H54 (cell line): ENCODE measurements at places on chromosomes 3 and 15.
A peak's percentile ranks its signal among the peaks of the same experiment; 100 is the strongest.

GRCh38 chr3:108301695-108302404 lies 5.5 kb downstream of the HHLA2 start:
- DNase-seq, result no peak

GRCh38 chr15:89664441-89665350 lies 9.4 kb upstream of the KIF7 start:
- DNase-seq, result no peak

DNA sequence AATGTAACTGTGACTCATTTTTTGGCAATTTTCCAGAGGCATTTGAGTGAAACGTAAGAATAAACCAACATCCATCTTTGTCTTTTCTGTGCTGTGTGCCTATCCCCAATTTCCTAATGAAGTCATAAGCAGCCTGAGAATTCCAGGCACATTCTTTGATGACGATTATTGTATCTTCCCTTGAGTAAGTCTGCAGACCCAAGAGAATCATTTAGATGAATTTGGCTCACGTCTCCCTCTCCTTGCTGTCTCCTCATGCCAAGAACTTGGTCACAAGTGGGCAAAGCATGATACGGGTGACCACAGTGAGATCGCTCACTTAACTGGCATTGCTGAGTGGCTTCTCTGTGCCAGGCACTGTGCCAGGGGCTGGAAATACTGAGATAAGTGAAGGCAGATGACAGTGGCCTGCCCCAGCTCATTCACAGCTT lies 384.5 kb upstream of the IL12A start:
- DNase-seq, result no peak

- DNase-seq, result no peak
These were observed 44.9 kb downstream of the SCAPER start for GRCh38 chr15:76860201-76860600.

DNA sequence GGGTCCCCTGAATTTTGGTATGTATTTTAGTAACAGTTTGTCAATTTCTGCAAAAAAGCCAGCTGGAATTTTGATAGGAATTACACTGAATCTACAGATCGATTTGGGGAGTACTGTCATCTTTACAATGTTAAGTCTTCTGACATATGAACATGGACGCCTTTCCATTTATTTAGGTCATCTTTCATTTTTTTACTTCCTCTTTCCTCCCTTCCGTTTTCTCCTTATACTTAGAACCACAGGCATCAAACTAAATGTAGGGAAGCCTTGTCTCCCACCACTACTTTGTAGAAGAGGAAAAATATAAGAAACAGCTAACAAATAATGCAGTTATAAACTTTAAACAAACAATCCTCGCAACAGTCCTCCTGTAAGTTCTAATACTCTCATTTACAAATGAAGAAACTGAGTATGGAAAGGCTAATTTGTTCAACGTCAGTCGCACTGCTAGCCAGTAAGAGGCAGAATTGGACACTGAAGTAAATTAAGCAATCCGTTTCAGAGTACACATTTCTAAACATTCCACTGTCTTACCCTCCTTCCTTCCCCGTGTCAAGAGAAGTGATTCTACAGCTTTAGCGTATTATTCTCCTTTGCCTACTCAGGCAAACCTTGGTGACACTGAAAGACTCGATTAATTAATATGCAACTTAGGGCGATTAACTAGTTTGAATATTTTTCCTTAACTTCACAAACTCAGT lies 25.6 kb downstream of the RHOA start:
- no peak for DNase-seq

GRCh38 chr3:194314388-194315068 lies 36.6 kb downstream of the CPN2 start:
- DNase-seq, result no peak

DNA sequence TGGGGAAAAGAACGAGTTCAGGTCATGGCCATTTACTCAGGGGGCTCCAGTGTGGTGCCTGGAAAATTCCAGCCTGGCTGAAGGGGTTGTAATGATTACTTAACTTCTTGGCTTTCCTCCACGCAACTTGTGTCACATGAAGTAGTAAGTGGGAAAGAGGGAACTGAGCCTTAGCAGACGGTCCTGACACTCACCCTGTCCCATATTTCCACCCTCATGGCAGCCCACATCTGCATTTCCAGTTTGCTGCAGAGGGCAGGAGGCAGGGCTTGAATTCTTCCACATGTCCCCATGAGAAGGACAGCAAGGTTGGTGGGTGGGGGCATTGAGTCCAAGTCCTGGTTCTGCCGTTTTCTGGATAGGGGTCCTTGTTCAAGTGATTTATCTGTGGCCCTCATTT lies 7.8 kb upstream of the CAMP start:
- no peak for DNase-seq

- DNase-seq, result no peak
These were observed 248.3 kb downstream of the WDR72 start for GRCh38 chr15:53511175-53511574.

DNA sequence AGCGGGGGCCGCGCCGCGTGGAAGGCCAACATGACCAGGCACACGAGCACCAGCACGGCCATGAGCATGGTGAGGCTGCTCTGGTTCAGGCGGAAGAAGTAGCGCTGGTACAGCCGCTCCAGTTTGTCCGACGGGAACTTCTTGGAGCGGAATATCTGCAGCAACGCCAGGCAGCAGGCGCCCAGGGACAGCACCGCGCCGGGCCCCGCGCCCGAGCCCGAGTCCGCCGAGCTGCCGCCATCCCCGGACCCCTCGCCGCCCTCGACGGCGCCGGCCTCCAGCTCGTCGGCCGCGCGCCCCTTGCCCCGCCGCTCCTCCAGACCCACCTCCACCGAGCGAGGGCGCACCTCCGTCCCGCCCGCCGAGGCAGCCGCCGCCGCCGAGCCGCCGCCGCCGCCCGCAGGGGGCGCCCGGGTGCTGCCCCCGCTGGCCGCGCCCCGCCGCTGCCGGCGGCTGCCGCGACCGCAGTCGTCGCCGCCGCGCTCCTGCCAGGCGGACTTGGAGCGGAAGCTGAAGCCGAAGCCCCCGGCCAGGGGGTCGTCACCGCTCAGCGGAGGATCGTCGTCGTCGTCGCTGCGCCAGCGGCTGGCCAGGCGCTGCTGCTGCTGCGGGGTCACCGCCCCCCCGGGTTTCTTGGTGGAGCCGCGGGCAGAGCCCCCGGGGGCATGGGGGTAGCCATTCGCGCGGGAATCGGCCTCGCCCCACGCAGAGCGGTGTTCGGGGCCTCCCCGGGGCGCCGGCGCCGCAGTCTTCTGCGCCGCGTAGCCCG lies 957 bp downstream of the ADCY5 start:
- DNase-seq, result no peak

DNA sequence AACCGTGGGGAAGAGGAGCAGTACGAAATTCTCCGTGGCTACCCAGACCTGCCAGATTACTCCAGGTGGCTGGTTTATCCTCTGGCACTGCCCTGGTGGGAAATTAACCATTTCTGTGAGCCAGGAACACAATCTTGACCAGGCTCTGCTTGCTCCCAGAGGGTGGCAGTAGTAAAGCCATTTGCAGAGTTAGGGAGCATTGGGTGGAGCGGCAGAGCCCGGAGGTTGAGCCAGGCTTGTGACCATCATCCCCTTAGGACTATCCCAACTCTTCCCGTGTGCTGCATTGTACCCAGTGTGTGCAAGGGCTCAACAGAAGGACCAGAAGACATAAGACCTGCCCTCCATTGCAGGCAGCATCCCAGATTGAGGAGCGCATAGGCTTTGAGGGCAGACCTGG lies 5.3 kb downstream of the KNG1 start:
- DNase-seq, result peak; percentile 28

- no peak for DNase-seq
These were observed 23.8 kb downstream of the TICRR start for GRCh38 chr15:89599021-89599420.

DNA sequence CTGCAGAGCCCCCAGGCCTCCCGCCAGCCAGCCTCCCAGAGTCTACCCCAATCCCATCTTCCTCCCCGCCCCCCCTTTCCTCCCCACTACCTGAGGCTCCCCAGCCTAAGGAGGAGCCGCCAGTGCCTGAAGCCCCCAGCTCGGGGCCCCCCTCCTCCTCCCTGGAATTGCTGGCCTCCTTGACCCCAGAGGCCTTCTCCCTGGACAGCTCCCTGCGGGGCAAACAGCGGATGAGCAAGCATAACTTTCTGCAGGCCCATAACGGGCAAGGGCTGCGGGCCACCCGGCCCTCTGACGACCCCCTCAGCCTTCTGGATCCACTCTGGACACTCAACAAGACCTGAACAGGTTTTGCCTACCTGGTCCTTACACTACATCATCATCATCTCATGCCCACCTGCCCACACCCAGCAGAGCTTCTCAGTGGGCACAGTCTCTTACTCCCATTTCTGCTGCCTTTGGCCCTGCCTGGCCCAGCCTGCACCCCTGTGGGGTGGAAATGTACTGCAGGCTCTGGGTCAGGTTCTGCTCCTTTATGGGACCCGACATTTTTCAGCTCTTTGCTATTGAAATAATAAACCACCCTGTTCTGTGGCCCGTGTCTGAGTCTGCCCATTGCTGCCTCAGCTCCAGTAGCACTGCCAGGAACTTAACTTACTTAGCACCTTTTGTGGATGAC lies 32.2 kb downstream of the PTPN23 start:
- no peak for DNase-seq

DNA sequence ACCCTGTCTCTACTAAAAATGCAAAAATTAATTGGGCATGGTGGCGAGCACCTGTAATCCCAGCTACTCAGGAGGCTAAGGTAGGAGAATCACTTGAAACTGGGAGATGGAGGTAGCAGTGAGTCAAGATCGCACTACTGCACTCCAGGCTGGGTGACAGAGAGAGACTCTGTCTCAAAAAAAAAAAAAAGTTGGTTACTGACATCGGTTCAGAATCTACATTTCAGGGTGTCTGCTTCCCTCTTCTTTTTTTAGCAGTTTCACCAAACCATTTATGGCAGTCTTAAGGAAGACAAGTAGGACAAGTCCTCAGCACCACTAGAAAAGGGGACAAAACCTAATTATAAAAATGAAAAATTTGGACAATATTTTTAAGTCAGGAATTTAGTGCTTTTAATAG lies 3.3 kb upstream of the USP4 start:
- DNase-seq, result no peak

DNA sequence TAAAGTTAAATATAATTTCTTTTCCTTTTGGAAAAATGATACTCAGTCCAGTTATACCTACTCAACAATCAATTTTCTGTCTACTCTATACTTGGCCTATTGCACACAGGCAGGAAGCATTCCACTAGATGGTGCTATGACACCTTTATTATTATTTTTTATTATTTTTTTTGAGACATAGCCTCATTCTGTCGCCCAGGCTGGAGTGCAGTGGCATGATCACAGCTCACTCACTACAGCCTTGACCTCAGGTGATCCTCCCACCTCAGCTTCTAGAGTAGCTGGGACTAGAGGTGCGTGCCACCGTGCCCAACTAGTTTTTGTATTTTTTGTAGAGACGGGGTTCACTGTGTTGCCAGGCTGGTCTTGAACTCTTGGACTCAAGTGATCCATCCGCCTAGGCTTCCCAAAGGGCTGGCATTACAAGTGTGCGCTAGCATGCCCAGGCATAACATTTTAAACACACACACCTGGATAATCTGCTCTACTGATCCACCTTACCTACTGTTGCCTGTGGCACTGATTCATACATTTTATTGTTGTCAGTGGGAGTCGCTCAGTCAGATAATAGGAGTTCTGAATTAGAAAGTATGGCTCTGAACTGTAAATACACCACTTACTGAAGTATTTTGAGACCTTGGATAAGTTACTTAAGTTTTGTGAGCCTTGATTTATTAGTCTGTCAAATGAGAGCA lies 56.2 kb downstream of the EIF3J start:
- no peak for DNase-seq

DNA sequence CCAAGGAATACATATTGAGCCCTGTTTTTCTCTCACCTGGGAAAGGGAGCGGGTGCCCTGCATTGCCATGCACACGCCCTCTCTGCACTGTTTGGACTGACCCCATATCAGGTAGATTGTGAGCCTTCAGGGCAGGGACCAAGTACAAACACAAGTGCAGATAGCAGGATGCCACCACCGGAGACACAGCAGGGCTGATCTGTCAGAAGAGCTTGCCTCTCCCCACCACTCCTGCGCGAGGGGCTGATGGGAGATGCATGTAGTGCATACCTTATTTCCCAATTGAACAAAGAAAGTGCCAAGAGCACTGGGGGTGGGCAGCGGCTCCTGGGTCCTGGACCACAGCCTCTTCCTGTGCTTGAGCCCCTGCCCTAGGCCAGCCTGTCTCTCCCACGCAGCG lies 9.0 kb upstream of the SLCO2A1 start:
- DNase-seq, result no peak

DNA sequence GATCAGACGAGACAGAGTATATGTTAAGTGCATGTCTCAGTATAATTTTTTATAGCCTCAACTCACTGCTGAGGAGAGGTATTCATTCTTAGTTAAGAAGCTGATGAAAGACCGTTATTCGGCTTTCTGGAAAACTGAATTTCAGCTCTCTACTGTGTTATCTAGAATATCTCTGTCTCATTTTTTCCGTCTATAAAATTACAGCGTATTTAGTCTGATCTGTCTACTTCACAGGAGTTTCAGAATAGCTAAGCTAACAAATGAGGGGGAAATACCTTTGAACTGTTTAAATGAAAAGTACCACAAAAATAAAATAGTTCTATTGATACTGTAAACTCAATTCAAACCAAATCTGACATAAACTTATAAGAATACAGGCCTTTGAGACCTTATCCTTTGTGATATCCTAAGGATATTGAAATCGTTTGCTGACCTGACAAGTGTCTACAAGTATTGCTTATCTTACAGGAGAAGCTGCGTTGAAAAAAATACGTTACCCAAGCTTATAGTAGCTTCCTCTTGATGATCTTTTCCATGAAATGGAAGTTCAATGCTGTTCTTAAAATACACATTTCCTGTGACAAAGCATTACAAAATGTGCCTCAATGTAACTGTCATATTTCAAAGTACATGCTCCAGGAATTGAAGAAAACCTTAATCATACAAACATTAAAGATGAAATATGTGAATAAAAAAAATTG lies 104.6 kb downstream of the IL1RAP start:
- DNase-seq, result no peak

DNA sequence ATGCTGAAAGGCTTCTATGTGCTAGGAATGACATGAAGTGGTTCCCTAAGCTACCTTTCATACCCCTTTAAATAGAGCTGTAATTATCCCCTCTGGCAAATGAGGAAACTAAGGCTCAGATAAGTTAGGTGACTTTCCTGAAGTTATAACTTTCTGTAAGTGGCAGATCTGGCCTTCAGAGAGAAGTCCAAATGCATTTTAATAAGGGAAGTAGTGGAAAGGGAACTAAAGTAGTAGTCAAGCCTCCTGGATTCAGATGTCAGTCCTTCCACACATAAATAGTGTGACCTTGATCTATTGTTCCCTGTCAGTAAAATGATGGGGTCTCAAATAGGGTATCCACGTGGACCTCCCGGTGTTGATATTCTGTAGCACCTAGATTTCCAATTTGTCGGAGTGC lies 277.7 kb downstream of the EDEM1 start:
- DNase-seq, result no peak

GRCh38 chr15:73932381-73933191 lies 6.3 kb downstream of the LOXL1 start:
- DNase-seq, result no peak

DNA sequence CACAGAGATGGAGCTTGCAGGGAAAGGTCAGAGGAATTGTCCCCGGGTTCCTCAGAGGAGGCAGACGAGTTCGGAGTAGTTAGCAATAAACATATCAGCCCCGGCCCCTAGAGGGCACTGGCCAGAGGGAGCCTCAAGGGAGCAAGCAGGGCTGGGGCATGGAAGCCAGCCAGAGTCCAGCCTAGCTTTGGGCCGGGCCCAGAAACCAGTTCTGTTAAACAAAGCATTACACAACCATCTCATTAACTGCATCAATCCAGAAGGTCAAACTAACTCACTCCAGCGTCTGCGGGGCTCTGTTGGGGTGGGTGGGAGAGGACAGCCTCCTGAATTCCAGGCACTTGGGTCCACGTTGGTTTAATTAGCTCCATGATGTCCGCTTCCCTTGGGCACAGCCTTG lies 41.0 kb upstream of the IREB2 start:
- no peak for DNase-seq

GRCh38 chr15:60589253-60589652 lies 110.3 kb upstream of the ICE2 start:
- DNase-seq, result no peak
